HT-29 (cell line): ENCODE measurements at places on chromosomes 1 and 21. TPM values are rescaled to one million over a fixed set of nuclear protein-coding genes. Genes with fewer than 3 reads are reported as not detected.

DIO1 gene
- not detected in 2 replicates for total RNA-seq

S100A13 gene
- 78.7 and 87.3 TPM in 2 replicates for total RNA-seq

ELAPOR1 gene
- 0.44 and 0.71 TPM in 2 replicates for total RNA-seq

NBPF10 gene
- total RNA-seq = 0.20 and 0.37 TPM in 2 replicates

CYP4A22 gene
- not detected in 2 replicates for total RNA-seq

- DNase-seq = no peak
These were observed 369.6 kb upstream of the ADGRL4 start for GRCh38 chr1:79376106-79376505.

GRCh38 chr21:28308516-28308915 lies 684.2 kb downstream of the LTN1 start:
- peak; percentile 29 for DNase-seq

DNA sequence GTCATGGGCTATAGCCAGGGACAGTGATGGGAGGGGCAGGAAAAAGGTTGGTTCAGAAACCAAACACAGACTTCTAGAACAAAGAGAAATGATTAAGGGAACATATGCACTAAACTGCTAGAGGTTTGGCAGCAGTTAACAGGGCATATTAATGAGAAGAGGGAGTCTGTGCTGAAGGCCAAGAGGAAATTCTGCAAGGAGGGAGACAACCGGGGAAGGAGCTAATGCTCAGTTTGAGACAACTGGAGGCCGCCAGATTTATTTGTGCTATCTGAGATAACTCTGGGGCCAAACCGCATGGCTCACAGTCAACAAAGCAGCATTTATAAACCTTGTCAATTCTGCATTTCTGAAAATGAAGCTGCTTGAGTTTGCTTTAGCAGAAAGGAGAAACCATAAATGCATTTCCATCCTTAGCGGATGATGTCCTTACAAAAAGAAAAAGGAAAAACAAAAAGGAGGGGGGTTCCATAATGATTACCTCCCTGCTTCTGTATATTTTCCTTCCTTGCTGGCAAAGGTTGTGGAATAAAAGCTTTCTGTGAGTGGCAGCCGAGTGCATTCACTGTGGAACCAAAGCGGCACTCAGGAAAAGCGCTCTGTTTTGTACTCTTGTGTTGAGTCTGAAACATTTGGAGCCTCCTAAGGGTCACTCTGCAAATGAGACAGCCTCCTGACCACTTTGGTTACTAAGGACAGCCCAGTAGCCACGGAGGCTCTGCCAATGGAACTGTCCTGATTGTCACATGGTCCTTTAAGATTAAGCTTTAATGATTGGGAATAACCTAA lies 70.3 kb downstream of the SIM2 start:
- DNase-seq = no peak

DNA sequence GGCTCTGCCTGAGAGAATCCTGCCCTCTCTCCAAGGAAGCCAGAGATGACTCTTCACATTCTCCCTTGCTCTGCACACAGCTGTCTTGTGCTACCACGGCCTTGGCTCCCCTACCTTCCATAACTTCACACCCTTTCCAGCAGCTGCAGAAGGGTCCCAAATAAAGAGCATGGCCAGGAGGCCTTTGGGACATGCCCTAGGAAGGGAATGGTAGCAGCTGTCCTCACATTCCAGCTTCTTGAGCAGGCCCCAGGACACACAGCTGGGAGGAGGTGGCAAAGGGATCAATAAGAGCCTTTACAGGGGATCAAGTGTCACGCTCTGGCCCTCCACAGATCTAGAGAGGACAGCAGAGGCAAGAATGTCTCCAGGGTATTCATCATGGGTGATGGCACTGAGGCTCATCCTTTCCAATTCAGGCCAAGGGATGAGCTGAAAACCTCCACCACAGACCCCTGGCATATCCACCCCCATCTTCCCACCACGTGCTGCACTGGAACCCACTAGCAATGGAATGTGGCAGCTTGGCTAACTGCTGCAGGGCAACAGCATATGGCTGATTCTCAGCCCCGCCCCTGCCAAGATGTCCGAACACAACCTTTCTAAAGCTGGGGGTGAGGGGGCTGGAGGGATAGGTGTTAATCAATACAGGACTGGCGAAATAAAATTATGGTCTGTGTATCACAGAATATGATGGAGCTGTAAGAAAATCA lies 17.8 kb upstream of the RAB29 start:
- no peak for DNase-seq

DNA sequence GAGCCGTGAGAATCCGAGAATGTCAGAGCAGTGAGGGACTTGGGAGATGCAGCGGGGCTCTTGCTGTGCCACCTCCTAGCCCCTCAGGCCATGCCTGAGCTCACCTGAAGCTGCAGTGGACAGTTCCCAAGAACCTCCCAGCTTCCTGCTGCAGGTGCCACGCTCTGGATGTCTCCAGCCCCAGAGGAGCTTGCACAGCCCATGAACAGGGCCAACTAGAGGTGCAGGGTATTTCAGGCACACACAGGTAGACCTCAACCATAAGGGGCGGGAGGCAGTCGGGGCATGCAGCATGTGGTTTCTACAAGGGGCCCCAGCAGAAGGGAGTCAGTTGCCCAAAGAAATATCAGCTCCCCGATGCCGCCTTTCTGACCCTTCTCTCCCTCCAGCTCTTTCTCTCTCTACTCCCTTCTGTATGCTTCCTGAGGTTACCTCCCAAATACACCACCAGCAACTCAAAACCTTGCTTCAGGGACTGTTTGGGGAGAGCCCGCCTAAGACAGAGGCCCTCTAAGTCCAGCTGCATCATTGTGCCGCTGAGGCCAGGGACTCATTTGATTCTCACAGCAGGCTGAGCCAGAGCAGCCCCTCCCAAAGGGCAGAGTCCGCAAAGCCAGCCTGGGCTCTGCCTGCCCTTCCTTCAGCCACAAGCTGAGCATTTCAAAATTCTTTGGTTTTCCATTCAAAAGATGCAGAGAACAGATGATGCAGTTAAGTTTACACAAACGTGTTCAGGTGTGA lies 209.8 kb downstream of the MATN1 start:
- DNase-seq = no peak

GRCh38 chr1:38454236-38454635 lies 405.3 kb downstream of the RRAGC start:
- peak; percentile 7 for DNase-seq

- peak; percentile 89 for DNase-seq
These were observed at the start of gene SOX13 for GRCh38 chr1:204072931-204073836. Gene SOX13, plus strand, starts transcription at chr1:204073115. Its CDS starts 39,801 bp downstream, at chr1:204112916.

GRCh38 chr1:88595355-88596002 lies 88.6 kb upstream of the PKN2 start:
- DNase-seq = peak; percentile 78

DNA sequence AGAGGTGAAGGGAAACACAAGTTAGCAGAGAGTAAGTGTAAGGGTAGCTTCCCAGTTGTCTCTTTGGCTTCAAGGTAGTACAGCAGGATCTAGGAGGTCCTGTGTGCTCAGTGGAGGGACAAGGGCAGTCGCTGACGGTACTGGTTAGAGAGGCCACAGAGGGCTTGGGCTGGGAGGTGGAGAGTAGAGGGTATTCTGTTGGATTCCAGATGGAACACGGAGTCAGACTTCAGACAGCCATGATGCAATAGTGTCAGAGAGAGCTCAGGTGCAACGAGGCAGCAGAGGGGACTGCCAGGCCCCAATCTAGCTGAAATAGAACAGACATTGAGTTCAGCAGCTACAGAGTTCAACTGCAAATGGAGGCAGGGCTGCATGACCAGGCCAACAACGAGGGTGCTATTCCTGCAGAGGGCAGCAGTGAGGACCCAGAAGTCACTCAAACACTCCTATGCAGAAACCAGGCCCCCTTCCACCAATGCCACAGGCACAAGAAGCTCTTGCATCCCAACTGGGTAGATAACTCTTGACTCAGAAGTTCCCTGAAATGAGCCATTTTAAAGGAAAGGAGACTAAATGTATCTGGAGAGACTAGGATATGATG lies 325.0 kb upstream of the ESRRG start:
- DNase-seq = peak; percentile 40

DNA sequence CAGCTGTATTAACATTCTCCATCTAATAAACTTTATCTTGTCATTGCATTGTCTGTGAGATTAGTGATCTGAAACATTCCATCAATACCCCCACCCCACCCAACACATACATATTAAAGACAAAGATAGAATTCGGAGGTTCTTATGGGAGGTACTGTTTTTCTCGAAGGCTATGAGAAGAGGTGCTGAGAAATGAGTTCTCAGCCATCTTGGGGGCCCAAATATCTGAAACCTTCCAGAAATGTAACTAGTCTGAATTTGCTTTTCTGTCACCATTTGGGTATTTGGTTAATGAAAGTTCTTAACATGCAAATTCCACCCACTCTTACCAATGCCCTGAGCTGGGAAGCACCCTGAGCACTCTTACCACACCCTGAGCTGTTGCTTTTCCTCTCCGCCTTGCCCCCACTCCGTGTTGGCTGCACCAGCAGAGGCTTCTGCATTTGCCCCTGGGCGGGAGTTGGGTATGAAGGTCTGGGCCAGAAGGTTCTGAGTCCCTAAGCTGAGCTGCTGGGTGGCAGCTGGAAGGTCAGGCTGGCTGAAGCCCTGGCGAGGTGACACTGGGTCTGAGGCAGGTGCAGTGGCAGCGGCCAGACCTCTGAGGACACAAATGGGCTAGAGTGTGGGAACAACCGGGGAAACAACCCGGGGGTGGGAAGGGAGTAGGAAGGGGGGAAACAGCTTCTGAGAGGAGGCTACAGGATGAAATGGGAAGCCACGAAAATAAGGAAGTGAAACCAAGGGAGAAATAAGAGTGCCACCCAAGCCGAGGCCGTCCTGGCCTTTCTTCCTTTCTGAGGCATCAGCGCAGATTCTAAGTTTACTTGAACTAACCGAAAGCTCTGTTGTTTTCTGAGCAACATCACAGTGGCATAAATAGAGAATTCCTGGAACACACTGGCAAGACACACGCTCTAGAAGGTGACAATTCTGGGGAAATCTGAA lies 26.3 kb upstream of the IER5 start:
- no peak for DNase-seq
